ENCODE measurements at places on chromosomes 5 and 9.

- no peak for DNase-seq
Measured at GRCh38 chr5:73497497-73498056, 665 bp upstream of the BTF3 start.

DNA sequence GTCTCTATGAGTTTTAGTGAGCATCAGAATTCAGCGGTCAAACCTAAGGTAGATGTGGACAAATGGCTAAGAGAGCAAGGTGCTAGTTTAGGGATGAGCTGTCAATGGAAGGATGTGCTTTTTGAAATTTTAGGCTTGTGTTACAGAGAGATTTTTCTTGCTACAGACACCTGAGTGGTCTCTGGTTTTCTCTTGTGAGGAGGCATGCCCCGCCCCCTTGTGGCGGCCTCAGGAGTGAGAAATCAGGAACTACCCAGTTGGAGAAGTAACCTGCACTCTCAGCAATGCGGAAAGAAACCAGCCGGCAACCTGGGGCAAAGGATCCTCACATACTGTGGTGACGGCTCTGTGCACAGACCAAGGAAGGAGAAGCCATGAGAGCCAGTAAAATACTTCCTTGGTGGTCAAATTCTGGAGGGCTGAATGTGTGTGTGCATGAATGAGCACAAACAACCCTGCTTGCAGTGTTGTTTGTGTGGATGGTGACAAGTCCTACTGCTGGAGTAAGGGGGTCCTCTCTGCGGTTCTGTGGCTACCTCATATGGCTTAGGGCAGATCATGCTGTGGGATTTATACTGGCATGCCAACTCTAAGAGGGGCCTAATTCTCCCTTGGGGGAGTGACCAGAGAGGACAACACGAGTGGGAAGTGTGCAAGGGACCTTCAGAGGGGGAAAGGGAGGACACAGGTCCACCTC is 16.7 kb upstream of the HSD17B4 start:
- peak; percentile 68 for DNase-seq

DNA sequence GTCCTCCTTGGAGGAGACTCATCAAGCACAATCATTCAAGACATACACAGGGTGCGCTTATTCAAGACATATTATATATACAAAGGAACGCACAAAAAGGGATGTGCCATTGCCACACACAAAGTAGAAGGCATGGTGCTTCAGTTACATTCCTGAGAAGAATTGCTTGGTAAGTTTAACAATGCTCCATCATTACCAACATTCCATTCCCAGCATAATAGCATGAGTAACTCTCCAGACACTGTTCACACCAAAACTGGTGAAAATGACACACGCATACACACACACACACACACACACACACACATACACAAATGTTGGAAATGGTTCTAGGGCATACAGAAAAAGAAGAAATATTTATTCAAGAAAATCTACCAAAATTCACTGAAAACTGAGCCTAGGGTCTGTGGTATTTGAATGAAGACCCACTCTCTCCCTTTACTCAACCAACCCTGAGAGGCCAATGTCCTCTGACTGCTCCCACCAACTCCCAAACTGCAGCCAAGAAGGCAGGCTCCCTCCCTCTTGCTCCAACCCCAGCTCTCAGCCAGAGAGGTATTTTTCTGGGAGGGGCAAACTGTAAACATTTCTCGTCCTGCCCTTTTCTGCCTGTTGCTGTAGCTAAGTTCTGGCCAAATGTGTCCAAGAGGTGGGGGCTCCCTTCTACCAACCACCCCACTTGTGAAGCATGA is 19.9 kb downstream of the UGT3A1 start:
- DNase-seq = no peak

DNA sequence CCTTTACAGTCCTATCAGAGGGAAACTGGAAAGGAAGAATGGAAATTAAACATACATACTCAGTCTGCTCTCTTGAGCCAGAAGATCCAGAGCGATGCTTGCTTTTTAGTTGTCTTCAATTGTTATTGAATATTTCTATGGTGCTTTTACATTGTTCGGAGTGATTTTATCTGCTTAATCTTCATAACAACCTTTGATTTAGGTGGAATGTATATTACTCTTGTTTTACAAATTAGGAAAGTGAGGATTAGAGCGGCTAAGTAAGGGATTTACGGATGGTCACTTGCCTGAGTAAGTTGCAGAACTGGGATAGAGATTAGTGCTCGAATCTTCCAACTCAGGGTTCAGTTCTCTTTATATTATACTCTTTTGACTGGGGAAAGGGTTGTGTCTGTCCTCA is 69.1 kb downstream of the PBX3 start:
- DNase-seq = no peak

DNA sequence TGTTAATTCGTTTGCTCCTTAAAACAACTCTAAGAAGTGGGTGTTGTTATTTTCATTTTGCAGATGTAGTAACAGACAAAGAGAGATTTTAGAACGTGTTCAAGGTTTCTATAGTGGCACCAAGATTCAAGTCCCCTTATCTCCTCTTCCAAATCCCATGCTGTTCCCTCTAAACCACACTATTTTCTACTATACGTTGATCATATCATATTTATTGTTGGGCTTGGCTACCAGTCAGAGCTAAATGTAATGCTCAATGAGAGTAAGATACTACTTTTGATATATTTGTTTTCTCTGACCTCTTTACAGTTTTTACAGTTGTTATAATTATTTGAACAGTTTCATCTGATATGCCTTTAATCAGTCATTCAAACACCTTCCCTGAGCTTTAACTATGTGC is 212.9 kb downstream of the EFNA5 start:
- DNase-seq = no peak

GRCh38 chr5:107674655-107675054 is 3.9 kb upstream of the EFNA5 start:
- DNase-seq = no peak

Data from CD4-positive, alpha-beta T cell treated with Interleukin-6 at 100 ng/mL for 8 hours (primary cell).